ENCODE measurements at places on chromosomes 11 and 22.

DNA sequence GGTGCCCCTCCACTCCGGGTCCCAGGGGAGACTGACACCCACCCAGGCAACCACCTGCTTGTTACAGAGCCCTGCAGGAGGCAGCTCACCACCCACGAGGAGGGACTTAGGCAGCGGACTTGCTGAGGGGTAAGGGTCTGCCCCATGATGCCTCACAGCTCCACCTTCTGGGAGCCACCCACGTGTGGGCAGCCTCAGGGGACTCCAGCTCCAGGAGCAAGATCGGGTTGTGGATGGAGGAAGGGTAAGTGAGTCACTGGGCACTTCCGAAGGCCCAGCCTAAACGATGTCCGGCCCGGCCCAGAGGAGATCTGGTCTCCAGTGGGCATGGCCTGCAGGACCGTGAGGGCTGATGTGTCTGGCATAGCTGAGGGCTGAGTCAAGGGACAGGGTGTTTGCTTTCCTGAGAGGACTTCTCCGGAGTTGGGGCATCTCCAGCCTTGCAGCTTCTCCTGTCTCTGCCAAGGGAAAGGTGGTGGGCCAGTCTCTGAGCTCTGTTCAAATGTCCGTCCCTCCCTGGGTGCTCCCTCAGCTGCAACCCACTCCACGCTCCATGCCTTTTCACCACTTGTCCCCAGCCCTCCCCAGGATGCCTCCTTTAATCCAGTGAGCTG lies 32.3 kb upstream of the P2RY2 start:
- peaks cover 22% of the 10 kb centered on the region for H3K27me3 ChIP-seq
- peaks cover 8% of the 10 kb centered on the region for H3K4me1 ChIP-seq
- no peak overlapping the region for H3K4me3 ChIP-seq
- no peak overlapping the region for H3K27ac ChIP-seq
- DNase-seq, result no peak

DNA sequence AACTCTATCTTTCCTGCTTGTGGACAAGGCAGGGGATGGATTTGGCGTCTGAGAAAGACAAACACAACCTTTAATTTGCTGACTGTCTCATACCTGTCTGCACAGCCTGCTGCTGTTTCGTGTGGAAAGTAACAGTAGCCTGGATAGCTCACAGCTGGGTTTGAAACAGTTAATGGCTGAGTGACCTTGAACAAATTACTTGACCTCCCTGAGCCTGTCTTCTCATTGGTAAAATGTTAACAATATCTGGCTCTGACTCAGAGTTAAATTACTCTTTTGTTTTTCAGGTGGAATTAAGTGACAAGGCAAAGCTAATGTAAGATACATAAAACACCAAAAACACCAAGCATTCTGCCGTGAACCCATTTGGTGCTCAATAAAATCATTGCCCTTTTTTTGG lies 41.1 kb upstream of the ADA2 start:
- no peak overlapping the region for H3K27ac ChIP-seq
- H3K27me3 ChIP-seq, result peaks cover 1% of the 10 kb centered on the region
- H3K36me3 ChIP-seq, result no peaks in the 10 kb centered on the region
- H3K4me1 ChIP-seq, result peaks cover 34% of the 10 kb centered on the region

DNA sequence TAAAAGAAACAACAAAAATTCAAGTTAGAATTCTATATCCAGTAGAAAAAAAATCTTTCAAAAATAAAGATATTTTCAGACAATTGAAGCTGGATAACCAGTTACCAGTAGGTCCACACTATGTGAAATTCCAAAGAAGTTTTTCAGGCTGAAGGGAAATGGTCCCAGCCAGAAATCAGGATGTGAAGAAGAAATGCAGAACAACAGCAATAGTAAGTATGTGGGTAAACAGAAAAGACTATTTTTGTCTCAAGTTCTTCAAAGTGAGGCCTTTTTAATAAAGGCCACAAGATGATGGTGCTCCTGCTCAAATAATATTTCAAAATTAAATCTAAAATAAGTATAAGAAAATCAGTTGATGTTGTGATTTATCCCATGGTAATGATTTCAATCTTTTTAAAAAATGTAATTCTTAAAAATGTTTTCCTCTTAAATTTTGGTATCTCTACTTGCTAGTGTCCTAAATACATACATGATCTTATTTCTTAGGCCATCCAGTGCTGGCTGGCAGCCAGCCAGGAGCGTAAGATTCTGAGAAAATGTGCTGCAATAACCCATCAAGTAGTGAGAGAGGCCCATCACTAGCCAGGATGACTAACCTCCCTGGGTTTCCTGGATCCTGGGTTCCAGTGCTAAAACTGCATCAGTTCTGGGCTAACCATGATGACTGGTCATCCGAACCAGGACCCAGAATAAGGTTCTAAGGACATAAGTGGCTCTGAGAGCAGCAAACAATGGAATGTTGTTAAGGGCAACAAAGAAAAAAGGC lies 15.6 kb upstream of the UCP3 start:
- H3K4me3 ChIP-seq, result no peak overlapping the region
- peak overlapping the region; percentile 65 for H3K27ac ChIP-seq
- DNase-seq, result peak; percentile 66
- H3K36me3 ChIP-seq, result peaks cover 30% of the 10 kb centered on the region
- H3K27me3 ChIP-seq, result no peaks in the 10 kb centered on the region

DNA sequence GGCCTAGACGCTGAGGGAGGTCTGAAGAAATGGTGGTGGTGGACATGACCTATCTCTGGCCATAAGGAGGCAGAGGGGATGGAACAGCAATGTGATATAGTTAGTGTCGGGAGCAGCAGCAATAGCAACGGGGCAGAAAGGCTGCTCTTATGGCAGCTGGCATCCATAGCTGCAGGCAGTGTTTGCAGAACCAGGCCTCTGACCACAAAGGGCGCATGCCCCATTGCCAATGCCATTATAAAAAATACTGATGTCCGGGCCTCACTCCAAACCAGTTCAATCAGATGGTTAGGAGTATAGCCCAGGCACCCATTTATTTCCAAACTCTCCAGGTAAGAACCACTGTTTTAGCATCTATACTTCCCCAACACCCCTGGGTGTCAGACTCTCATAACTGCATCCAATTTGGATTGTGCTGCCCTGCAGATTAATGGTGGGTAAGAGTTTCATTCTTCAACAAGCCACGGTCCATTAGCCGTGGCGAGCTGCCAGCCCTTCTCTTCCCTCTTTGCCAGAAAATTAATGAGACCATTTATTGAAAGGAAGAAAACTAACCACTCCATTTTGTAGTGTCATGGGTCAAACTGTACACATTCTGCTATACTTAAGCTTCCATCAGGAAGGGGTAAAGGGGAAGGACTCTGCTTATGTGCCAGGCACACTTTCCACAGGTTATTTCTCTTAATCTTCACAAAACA lies 72.8 kb upstream of the SPON1 start:
- no peak overlapping the region for H3K27ac ChIP-seq
- peak; percentile 31 for DNase-seq
- H3K4me3 ChIP-seq, result no peak overlapping the region
- H3K36me3 ChIP-seq, result no peaks in the 10 kb centered on the region
- H3K4me1 ChIP-seq, result peaks cover 2% of the 10 kb centered on the region

GRCh38 chr11:1656061-1656441 lies 26.5 kb downstream of the KRTAP5-5 start:
- no peak overlapping the region for H3K27ac ChIP-seq
- DNase-seq, result no peak
- no peaks in the 10 kb centered on the region for H3K4me1 ChIP-seq
- H3K4me3 ChIP-seq, result no peak overlapping the region
- peaks cover 23% of the 10 kb centered on the region for H3K27me3 ChIP-seq

- H3K27me3 ChIP-seq, result peaks cover 37% of the 10 kb centered on the region
- H3K4me1 ChIP-seq, result no peaks in the 10 kb centered on the region
- no peak for DNase-seq
- H3K4me3 ChIP-seq, result no peak overlapping the region
- H3K27ac ChIP-seq, result no peak overlapping the region
- no peaks in the 10 kb centered on the region for H3K36me3 ChIP-seq
These were observed 48.2 kb upstream of the CREB3L1 start for GRCh38 chr11:46229230-46229629.

DNA sequence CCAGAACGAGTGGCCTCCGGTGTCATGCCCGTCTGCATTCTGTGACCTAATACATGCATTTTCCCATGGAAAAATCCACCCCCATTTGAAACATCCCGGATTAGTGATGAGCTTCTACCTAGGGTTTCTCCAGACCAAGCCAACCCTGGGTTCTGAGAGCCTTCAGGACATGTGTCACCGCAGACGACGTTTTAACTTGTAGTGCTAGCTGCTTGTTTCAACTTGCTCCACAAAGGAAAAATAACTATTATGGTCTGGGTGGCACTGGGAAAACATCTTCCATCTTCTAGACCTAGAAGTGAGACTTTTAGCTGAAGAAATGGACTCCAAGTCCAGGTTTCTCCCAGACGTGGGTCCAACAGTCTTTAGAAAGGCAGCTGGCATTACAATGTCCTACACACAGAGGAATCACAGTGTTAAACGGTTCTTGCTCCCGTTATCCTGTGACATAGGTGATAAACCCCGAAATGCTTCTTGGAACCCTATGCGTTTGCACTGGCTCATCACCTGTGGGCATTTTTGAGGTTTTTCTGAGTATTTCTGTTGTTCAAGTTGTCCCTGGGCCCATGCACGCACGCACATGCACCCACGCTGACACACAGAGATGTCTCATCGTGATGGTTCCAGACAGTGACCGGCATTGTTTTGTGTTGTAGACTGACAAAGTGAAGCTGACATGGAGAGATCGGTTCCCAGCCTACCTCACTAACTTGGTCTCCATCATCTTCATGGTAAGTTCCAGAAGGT lies 46.6 kb upstream of the FADD start:
- H3K4me3 ChIP-seq, result no peak overlapping the region
- no peak overlapping the region for H3K27ac ChIP-seq
- DNase-seq, result no peak
- no peaks in the 10 kb centered on the region for H3K27me3 ChIP-seq
- H3K36me3 ChIP-seq, result no peaks in the 10 kb centered on the region

- DNase-seq, result no peak
- no peak overlapping the region for H3K27ac ChIP-seq
- no peaks in the 10 kb centered on the region for H3K27me3 ChIP-seq
- no peak overlapping the region for H3K4me3 ChIP-seq
- H3K4me1 ChIP-seq, result no peaks in the 10 kb centered on the region
These were observed 61.5 kb upstream of the API5 start for GRCh38 chr11:43250309-43250708.

DNA sequence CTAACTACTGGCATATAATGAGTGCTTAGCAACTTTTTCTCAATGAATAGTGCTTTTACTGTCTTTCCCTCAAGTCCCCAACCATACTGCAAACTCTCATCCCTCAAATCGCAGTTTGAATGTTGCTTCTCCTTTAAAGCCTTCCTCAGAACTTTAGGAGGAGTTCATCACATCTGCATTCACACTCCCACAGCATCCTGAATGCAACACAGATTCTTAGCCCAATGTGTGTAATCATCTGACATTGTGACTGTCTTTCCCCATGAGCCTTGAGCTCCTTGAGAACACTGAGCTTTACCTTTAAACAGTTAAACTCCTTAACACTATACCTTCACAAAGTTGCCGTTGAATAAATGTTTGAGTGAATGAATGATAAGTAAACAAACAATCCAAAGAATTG lies 81.7 kb upstream of the FAM181B start:
- H3K27ac ChIP-seq, result no peak overlapping the region
- H3K27me3 ChIP-seq, result peaks cover 23% of the 10 kb centered on the region
- no peak for DNase-seq
- H3K4me1 ChIP-seq, result no peaks in the 10 kb centered on the region
- no peaks in the 10 kb centered on the region for H3K36me3 ChIP-seq

- H3K36me3 ChIP-seq, result peaks cover 20% of the 10 kb centered on the region
- H3K4me3 ChIP-seq, result no peak overlapping the region
- H3K4me1 ChIP-seq, result no peaks in the 10 kb centered on the region
- H3K27ac ChIP-seq, result no peak overlapping the region
These were observed 9.4 kb upstream of the PPM1F start for GRCh38 chr22:21961886-21962654.

GRCh38 chr11:111119751-111120150 lies 125.8 kb upstream of the POU2AF2 start:
- H3K27me3 ChIP-seq, result peaks cover 2% of the 10 kb centered on the region
- DNase-seq, result no peak
- H3K27ac ChIP-seq, result no peak overlapping the region
- no peaks in the 10 kb centered on the region for H3K36me3 ChIP-seq
- H3K4me3 ChIP-seq, result no peak overlapping the region

DNA sequence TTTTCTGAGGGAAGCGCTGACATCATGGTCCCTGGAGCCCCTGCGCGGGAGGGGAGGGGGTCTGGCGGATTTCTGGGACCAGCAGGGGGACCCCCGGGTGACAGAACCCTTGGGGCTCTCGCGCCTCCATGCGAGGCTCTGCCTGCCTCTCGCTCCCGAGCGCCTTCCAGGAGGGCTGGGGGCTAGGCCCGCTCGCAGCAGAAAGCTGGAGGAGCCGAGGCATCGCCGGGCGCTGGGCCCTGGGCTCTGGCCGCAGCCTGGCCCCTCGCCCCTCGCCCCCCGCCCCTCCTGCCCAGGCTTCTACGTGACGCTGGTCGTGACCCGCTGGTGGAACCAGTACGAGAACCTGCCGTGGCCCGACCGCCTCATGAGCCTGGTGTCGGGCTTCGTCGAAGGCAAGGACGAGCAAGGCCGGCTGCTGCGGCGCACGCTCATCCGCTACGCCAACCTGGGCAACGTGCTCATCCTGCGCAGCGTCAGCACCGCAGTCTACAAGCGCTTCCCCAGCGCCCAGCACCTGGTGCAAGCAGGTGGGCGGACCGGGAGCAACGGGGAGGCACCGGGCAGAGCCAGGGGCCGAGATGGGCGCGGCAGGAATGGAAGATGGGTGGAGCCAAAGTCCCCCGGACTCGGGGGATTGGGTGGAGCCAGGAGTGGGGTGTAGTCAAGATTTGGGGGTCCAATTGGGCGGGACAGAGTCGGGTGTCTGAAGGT lies 5.4 kb downstream of the BEST1 start:
- no peak overlapping the region for H3K27ac ChIP-seq
- peaks cover 3% of the 10 kb centered on the region for H3K4me1 ChIP-seq
- peaks cover 15% of the 10 kb centered on the region for H3K27me3 ChIP-seq
- peak overlapping the region; percentile 35 for H3K4me3 ChIP-seq

- H3K27ac ChIP-seq, result no peak overlapping the region
- no peak for DNase-seq
- H3K36me3 ChIP-seq, result no peaks in the 10 kb centered on the region
- H3K27me3 ChIP-seq, result no peaks in the 10 kb centered on the region
- H3K4me1 ChIP-seq, result no peaks in the 10 kb centered on the region
These were observed 598.2 kb upstream of the ANO3 start for GRCh38 chr11:25733777-25734176.

- H3K4me1 ChIP-seq, result peaks cover 8% of the 10 kb centered on the region
- no peak for DNase-seq
- no peak overlapping the region for H3K27ac ChIP-seq
- H3K27me3 ChIP-seq, result peaks cover 15% of the 10 kb centered on the region
- H3K36me3 ChIP-seq, result peaks cover 2% of the 10 kb centered on the region
These were observed 3.0 kb downstream of the LMNTD2 start for GRCh38 chr11:557328-558132.
